ENCODE measurements at places on chromosomes 6 and 20. TPM values are rescaled to one million over a fixed set of nuclear protein-coding genes. Genes with fewer than 3 reads are reported as not detected.

Gene PHF20
- total RNA-seq = 47.0 TPM

Gene OR2J3
- total RNA-seq = not detected

GRCh38 chr20:1741309-1742048 is 83.9 kb upstream of the SIRPG start:
- DNase-seq = no peak

GRCh38 chr6:18263418-18264218 is 712 bp downstream of the DEK start:
- DNase-seq = no peak

- no peak for DNase-seq
These were observed 571.2 kb downstream of the QKI start for GRCh38 chr6:163985710-163986109.

GRCh38 chr20:48092596-48093280 is 307.5 kb upstream of the SULF2 start:
- DNase-seq = no peak

DNA sequence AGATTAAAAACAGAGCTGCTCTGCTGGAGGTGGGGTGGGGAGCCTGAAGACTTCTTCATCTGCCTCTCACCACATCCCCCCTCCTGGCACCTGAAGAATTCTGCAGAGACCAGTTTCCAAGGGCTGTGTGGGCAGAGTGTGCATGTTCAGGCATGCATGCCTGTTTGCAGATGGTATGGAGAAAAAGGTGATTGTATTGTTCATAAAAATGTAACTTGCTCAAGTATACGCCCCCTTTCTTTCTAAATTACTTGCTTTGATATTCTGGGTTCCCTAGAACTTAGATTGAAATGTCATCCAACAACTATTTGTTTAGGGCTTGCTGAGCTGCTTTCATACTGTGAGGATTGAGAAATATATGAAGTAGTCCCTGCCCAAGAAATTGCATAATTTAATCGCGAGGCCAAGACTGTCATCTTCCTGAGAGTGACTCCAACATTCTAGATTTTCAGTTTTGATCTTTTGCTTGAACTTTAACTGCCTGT is 83.6 kb downstream of the LCA5 start:
- no peak for DNase-seq

DNA sequence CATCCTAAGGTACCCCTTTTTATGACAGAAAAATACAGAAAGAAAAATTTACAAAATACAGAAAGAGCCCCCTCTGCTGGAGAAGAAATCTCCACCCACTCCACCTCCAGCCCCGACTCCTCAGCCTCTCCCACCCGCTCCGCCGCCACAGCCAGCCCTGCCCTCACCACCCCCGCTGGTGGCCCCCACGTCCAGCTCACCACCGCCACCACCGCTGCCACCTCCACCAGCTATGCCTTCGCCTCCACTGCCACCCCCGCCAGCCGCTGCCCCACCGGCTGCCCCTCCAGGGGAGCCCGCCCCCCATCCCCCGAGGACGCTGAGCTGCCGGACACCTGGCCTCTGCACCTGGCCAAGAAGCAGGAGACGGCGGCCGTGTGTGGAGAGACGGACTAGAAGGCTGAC is 17.7 kb downstream of the WFDC2 start:
- DNase-seq = no peak

DNA sequence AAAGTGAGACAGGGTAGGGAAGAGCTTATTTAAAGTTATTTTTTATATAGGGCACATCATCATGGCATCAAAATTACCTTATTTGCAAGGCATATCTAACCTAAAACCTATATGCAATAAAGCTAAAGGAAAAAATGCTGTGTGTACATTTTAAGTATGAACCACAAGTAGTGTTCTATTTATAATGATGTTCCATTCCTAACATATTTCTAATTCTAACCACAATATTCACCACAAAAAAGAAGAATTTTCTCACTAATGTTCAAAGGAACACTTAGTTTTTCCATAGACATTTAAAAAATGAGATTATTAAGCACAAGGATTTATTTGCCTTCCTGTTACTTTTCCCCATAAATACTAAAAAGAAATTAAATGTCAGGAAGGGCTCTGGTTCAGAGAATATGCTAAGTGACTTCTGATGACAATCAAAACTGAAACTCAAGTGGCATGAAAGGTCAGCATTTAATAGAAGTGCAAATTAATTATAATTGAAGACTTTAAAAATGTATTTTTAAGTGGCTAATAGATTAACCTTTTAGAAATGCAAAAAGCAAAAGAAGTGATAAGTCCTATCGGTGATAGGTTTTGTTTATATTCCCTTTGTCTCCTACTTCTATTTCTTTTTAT is 25.1 kb downstream of the GPR63 start:
- DNase-seq = no peak
